ENCODE measurements at places on chromosomes 5 and 9.
A peak's percentile ranks its signal among the peaks of the same experiment; 100 is the strongest.

GRCh38 chr5:132299917-132300316 lies 5.7 kb downstream of the SLC22A4 start:
- DNase-seq, result no peak

GRCh38 chr5:163106098-163106497 lies 331.3 kb upstream of the CCNG1 start:
- no peak for DNase-seq

GRCh38 chr9:86708918-86709835 lies 238.1 kb downstream of the GAS1 start:
- no peak for DNase-seq

DNA sequence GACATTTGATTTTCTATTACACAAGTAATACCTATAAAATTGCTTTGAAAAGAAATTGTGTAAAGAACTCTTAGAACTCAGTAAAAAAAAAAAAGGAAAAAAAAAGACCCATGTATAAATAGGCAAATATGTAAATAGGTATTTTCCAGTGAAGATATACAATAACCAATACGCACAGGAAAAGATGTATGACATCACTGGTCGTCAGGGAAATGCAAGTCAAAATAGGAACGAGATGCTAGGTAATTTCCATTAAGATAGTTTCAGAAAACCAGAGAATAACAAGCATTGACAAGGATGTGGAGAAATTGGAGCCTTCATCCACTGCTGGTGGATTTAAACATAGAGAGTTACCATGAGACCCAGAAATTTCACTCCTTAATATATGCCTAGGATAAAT lies 708.8 kb downstream of the MTRR start:
- no peak for DNase-seq

DNA sequence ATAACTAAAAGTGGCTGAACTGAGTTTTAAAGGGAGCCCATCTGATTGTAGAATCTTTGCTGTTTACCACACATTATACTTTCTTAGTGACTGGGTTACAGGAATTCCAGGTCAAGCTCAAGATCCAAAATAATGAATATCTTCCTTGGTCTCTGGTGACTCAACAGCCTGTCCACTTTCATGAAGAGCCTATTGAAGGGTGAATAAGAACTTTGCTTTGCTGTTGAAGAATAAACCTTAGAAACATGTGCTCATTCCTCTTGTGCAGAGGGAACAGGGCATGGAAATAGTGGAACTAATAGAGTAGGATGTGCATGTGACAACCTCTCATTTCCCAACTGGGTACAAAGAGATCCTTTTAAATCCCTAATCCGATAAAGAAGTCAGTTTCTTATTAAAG lies 21.4 kb downstream of the ALDH1A1 start:
- no peak for DNase-seq

GRCh38 chr9:25519286-25519685 lies 159.0 kb downstream of the TUSC1 start:
- DNase-seq, result no peak

DNA sequence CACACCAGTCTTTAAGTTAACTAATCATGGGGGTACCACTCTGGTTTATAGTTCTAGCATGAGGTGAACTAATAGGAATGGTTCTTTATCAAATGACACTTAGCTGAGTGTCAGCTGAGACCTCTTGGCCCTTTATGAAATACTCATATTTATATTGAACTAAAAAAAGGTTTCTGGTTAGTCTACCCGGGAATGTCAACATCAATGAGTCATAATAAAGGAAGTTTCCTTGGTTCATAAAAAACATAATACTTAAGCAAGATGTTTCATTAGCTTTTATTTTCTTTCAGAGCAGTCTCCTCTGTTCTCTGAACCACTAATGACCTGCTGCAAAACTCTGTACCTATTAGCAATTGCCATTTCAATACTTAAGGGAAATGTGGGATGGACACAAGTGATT lies 13.7 kb downstream of the DAB2 start:
- no peak for DNase-seq

DNA sequence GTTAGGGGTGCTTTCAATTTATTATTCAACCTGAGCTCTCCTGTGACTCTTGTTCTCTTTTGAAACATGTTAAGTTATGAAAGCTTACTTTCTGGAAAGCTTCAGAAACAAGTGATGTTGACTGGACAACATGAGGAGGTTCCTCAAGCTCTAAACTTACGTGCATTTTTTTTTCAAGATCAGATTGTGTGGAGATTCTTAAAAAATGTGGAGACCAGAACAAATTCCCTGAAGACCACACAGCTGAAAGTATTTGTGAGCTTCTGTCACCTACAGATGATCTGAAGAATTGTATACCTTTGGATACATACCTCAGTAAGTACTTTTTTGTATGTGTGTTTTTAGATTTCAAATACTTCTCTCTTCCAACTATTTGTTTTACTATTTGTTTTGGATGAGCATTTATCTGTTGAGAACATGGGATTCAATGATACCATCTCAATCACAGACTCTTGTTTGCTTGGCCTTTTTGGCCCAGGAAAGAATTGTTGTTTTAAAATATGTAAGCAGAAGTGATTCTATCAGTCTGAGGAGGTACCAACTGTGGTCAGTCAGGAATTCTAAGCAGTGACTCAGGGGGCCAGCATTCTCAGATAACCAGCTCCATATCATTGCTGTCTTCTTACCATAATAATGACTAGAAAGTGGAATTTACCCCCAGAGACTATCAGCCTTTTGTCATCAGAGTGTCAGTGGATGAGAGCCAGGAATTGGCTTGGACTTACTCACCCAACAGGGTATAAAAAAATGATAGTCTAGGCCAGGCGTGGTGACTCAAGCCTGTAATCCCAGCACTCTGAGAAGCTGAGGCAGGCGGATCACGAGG lies 34.4 kb upstream of the GLIPR2 start:
- no peak for DNase-seq

DNA sequence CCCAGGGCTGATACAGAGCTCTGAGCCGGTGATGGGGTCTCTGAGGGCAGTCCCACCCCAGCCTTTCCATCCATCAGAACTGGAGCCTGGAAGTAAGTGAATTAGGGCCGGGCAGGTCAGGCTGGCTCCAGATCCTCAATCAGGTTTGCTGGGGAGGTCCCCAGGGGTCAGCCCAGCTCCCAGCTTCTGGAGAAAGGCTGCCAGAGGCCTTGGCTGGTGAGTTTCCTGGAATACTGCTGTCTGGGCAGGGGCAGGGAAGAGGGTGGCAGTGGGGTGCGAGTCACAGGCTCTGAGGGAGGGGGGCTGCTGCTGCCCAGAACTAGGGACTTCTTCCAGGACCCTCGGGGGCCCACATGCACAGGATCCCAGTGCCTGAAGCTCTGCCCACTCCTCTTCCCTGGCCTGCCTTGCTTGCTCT lies 200.6 kb upstream of the MVB12B start:
- DNase-seq, result no peak

DNA sequence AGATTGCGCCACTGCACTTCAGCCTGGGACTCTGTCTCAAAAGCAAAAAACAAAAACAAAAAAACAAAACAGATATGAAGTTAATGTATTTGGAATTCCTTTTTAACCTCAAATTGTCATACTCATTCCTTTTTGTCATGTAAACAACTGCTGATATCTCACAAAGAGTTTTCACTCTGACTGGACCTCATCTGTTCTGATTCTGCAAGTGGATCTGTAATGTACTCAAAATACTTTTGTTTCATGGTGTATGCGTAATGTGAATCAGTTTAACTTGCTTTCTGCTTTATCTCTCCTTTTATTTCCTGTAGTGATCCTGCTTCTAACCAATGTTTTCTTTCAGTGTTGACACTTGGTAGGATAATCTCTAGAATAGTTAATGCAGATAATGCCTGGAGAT lies 106.7 kb downstream of the FOCAD start:
- no peak for DNase-seq

DNA sequence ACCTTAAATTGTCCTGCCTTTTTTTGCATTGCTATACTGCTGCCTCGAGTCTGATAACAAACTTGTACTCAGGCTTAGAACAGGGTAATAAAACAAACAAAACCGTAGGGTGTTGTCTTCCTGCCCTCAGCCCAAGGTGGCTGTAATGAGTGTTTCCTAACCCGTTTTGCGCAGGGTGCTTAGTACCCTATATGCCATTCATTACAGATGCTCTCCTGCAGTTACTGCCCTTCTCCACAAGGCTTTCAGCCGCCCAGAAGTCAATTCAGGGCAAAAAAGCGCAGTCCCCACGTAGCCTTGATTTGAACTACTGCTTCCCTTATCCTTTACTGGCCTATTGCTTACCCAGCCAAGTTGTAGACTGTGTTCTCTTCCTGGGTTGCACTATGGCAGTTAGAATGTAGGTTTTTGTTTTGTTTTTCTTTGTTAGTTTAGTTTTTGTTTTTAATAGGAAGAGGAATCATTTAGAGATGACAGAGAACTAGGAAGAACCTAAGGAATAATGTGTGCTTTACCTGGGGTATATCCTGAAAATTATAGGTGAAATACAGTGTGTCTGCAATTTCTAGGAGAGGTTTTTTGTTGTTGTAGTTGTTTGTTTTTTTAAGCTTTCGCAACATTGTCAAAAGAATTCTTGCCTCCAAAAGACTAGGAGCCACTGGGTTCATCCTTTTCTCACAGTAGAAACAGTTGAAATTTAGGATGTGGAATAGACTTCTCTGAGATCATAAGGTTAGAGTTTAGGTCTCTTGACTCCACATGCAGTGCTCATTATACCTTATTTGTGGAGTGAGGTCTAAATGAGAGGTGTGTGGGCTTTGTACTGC lies 1.3 kb downstream of the HMGXB3 start:
- DNase-seq, result peak; percentile 22

DNA sequence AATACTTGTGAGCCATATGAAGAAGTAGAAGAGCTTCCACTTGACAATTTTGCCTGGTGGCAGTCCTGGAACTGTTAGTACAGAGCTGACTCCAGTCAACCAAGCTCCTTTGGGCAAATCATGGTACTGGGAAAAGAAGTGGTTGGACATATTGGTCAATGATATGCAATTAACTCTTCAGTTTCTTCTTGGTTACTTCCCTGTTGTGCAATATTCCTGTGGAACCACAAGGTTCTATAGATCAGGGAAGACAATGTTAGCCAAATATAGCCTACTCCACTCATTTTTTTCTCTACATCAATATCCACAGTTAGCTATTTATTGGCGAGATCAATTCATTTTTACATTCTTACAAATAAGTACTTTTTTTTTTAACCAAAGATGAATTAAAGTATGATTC lies 14.4 kb upstream of the GDA start:
- no peak for DNase-seq

- DNase-seq, result no peak
Measured at GRCh38 chr9:130187523-130187846, 15.3 kb downstream of the NCS1 start.

DNA sequence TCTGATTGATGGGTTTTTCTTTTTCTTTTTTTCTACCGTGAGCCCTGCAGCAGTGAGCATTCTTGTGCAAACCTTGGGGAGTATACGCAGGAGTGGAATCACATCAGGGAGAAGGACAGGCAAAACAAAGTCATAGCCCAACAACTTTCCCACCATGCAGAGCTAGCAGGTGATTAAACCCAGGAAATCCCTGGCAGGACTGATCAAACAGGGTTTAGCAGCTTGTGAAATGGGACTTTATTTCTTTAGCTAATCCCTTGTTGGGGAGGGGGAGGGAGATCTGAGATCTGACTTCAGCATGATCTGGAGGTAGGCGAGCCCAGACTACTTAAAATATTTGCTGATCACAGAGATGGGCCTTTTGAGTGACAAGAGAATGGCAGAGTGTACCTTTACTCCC lies 162.0 kb upstream of the GLRA1 start:
- no peak for DNase-seq

DNA sequence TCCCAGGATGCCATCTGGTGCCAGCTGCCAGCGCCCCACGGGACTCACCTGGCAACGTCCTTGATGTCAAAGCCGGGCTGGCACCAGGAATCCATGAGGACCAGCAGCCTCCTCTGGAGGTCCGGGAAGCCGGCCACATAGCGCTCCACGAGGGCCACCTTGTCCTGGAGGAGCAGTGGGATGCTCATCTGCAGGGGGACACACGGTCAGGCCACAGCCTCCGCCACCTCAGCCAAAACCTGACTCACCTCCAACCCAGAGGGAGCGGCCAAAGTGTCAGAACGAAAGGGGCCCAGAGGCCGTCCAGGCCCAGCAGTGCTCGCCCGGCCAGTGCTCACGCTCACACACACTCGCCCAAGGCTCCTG lies 56.5 kb downstream of the EXD3 start:
- no peak for DNase-seq

DNA sequence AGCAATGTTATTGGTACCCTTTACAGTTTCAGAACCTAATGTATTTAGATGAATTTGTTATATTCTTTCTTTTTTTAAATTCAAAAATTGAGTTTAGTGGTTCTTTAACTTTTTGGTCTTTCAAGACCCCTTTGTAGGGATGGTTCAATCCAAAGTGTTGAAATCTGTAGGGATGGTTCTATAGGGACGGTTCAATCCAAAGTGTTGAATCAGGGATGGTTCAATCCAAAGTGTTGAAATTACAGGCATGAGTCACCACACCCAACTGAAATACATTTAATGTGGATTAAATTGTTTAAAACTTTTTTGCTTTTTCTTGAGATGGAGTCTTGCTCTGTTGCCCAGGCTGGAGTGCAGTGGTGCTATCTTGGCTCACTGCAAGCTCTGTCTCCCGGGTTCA lies 30.6 kb downstream of the SNX2 start:
- DNase-seq, result no peak

DNA sequence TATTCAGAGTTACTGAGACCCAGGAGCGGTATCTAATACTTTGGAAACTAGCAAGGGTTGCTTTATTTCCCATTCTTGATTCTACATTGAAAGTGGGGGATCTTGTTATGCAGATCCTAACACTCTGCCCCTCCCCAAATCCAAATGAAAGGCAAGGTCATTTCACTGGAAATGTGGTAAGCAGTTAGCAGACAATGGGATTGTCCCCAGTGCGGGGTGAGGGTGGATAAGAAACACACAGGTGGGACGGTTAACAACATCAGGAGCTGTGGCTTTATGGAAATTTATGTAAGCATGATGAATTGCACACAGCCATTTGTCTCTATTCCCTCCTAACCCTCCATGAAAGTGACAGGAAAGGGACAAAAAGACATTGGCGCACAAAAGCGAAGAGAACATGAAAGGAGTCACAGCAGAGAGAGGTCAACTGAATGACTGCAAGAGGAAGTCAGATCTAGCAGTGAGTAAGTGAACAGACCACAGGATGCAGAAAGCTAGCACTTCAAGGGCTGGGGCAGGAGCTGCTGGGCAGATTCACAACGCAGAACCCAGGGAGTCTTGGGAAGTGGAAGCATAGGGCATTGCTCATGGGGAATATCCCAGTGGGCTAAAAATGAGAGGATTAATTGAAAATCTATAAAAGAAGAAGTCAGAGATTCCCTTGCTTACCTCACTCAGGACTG lies 184.4 kb downstream of the HSD17B3 start:
- DNase-seq, result no peak

DNA sequence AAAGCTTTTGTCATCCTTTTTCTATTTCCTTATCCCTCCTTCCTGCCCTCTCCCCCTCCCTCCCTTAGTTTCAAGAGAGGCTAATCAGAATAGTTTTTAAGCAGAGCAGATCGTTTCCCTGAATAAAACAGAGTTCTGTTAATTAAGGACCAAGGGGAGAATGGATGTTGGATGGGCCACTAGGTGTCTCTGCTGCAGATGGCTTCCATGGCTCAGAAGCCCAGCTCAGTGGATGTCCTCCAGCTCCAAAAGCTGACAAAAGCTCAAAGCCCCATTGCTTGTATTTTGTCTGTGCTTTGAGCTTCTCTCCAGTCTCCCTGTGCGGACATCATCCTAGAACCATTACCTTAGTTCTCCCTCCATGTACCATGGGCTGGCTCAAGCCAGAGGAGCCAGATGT lies 21.0 kb upstream of the NPR3 start:
- no peak for DNase-seq
